ENCODE measurements at places on chromosomes 2 and 18.

- DNase-seq, result no peak
These were observed 2.4 kb downstream of the FHL2 start for GRCh38 chr2:105396254-105397024.

GRCh38 chr2:157291018-157291417 lies 33.5 kb downstream of the GALNT5 start:
- DNase-seq, result no peak

- no peak for DNase-seq
These were observed 147.5 kb upstream of the SESTD1 start for GRCh38 chr2:179412112-179412511.

GRCh38 chr2:176115883-176116813 lies at the start of gene HOXD10:
HOXD10 (plus strand) TSS chr2:176116778; CDS start chr2:176116834, 56 bp downstream.
- no peak for DNase-seq

DNA sequence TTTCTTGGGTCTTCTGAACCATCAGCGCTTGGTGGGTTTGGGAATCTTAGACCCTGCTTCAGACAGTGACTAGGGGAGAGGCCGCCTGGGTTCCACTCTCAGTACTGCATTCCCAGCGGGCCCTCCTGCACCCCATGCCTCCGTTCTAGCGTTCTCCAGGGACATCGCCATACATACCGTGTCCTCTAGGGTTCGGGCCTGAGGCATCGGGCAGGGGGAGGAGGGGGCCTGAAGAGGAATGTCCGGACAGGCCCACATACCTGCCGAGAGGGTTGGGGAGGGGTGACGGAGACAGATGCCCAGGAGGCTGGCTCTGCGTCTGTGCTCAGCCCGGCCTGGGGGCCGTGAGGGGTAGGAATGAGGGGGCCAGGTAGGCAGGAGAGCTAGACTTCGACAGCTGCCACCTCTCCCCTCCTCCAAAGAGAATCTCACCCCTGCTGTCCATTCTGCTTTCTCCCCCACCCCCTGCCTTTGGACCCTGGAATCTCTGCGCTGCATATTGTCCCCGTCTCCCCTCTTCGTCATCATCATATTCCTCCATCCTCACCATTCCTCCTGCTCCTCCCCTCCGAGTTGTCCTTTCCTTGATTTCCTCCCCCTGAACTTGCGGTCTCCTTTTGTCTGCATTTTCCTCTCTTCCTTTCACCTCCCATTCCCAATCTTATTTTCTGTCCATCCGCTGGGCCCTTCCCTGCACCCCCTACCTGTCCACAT lies 7.8 kb upstream of the WNT10A start:
- no peak for DNase-seq

- no peak for DNase-seq
These were observed 61.6 kb downstream of the SCN9A start for GRCh38 chr2:166314022-166314759.

DNA sequence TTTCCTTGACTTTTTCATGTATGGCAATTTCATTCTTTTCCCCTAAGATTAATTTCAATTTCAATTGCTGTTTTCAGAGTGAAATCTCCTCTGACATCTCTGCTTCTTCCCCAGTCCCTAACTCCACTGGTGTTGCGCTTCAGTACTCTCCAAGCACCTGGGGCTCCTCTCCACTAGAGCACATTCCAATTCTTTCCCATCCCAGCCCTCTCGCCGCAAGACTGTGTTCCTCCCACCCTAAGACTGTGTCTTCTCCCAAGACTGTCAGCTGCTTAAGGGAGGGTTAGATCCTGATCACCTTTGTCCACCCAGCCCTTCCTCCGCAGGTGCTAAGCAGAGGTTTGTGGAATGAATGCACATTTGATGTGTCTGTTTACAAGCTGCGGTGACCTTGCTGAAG lies 255.7 kb upstream of the CCDC68 start:
- DNase-seq, result no peak

DNA sequence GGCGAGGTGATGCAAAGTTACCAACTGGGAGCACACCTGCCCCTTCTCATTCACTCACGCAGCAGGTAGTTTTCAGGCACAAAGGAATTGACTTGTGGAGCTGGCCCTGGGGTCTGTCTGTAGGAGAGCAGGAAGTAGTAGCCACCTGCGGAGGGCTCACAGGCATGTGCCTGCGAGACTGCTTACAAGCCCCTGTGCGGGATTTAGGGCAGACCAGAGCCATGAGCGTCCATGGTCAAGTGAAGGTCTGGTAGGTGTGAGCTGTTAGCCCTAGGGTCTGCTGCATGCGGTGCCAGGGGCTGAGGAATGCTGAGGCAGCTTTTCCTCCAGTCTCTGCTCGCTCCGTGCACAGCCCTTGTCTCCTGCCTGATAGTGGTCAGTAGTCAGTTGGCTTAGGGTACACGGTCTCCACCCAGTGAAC lies 18.9 kb downstream of the INPP4A start:
- no peak for DNase-seq

- no peak for DNase-seq
These were observed 161.3 kb downstream of the DTNA start for GRCh38 chr18:34871435-34871834.

GRCh38 chr18:58167073-58167472 lies 123.0 kb downstream of the NEDD4L start:
- no peak for DNase-seq

DNA sequence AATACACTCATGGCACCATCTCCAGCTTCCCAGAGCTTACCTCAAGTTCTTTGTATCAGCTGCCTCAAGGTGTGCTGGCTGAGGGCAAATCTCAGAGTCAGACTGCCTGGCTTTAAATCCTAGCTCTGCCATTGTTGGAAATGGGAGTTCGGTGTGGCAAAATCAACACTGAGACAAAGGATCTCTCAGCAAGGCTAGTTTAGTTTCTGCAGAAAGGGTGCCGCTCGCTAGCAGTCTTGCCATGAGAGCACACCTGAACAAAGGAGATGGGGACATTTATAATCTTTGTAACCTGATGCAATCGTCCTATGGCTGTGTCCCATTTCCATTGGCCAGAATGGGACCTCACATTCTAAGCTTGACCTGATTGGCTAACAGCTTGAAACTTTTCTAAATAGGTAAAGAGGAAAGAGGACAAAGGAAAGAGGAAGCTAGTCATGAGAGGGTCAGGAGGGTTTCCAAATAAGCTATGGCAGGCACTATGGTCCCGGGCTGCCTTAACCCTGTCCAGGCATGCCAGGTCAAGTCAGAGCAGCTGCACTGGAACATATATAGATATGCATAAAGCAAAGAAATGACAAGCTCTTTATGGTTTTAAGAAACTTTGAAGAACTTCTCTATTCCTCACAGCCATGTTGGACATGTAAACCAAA lies 4.3 kb upstream of the UBE2F start:
- DNase-seq, result no peak

GRCh38 chr2:176278927-176279326 lies 9.7 kb downstream of the MTX2 start:
- DNase-seq, result no peak

GRCh38 chr2:84532291-84532690 lies 16.0 kb downstream of the DNAH6 start:
- DNase-seq, result no peak

Data from skin of body (tissue), 3 donors.